Epithelial cell of proximal tubule (primary cell): ENCODE measurements at places on chromosomes 11 and 22. TPM values are rescaled to one million over a fixed set of nuclear protein-coding genes. Genes with fewer than 3 reads are reported as not detected.

- DNase-seq = no peak
Measured at GRCh38 chr22:26616650-26617049, 1.2 kb downstream of the CRYBB1 start.

GRCh38 chr11:37597776-37598175, 999.7 kb upstream of the RAG2 start:
- no peak for DNase-seq

GRCh38 chr11:133677387-133677786, 145.1 kb upstream of the OPCML start:
- DNase-seq = no peak

DNA sequence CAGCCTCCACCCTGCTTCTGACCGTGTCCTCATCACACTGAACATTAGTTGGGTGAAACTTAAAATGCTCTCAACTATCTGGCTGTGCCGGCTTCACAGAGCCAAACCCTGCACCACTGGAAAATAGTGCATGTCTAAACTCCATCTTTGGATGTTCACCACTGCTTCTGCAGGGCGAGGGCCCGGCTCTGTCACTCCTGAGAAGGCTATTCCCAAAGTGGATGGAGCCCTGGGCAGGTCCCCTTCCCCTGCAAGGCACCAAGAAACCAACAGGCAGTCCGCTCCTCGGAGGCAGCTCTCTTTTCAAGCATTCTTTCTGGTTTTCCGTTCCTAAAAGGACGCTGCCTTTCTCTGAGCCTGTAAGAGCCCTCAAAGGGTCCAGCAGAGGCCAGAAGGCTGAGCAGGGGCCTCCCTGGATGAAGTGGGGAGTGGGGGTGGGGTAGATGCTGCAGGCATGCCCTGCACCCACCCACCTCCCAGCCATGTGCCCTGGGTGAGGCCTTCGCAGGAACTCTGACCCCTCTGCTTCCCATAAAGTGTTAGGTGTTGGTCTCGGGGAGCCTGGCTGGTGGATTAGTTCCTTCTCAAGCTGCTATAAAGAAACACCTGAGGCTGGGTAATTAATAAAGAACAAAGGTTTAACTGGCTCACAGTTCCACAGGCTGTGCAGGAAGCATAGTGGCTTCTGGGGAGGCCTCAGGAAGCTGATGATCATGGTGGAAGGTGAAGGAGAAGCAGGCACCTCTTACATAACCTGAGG, 23.3 kb downstream of the LINC01488 start:
- DNase-seq = no peak

- no peak for DNase-seq
Measured at GRCh38 chr22:24703101-24703500, 71.4 kb downstream of the PIWIL3 start.

- no peak for DNase-seq
Measured at GRCh38 chr11:103871923-103872551, 164.4 kb upstream of the DDI1 start.

GRCh38 chr22:19871023-19871844, 16.6 kb upstream of the GNB1L start:
- no peak for DNase-seq

GRCh38 chr11:92123540-92123939, 101.1 kb upstream of the FAT3 start:
- no peak for DNase-seq

DNA sequence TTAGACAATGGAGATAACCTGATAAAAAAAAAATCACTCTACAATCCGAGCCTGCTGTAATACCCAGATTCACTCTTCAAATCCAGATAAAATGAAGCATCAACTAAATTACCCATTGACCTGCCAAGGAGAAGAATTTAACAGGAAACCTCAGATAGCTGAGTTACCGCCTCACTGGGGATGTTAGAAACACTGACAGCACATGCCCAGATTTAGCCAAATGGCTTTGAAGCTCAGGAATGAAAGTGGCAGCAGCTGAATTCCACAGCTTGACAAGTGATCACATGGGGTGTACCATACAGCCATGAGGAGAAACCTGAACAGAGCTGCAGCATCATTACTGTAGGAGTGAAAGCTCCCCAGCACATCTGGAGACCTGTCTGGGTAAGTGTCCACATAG, 807.6 kb downstream of the DLG2 start:
- DNase-seq = no peak

GRCh38 chr11:72578051-72578450, 96.2 kb downstream of the PDE2A start:
- no peak for DNase-seq

DNA sequence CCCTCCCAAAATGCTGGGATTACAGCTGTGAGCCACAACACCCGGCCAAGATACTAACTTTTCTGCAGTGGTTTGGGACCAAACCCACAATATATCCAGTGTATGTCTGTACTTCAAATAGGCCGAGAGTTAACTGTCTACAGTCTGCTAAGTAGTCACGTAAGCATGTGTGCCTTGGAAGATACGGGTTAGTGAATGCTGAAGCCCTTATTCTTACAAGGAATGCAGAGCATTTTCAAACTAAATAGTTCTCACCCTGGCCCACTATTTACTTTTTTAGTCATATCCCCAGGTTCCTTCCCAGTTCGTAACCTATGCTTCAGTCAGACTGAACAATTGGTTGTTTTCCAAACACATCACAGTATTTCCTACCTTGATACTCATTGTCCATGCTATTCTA, 176.0 kb downstream of the WNT11 start:
- DNase-seq = no peak

GRCh38 chr11:74397501-74398243, 561 bp downstream of the PGM2L1 start:
- no peak for DNase-seq

- peak; percentile 20 for DNase-seq
Measured at GRCh38 chr22:28395920-28396753, 283.5 kb downstream of the TTC28 start.

OR6T1 gene
- not detected in 2 replicates for total RNA-seq

CENATAC gene
- total RNA-seq = 13.0 and 14.1 TPM in 2 replicates

NOX4 gene
- 9.3 and 11.6 TPM in 2 replicates for total RNA-seq

LMO1 gene
- total RNA-seq = not detected in 2 replicates
